ENCODE measurements at places on chromosomes 3 and 15. TPM values are rescaled to one million over a fixed set of nuclear protein-coding genes. Genes with fewer than 3 reads are reported as not detected.

TRANK1 gene
- total RNA-seq, result 34.6 TPM

GLT8D1 gene
- total RNA-seq, result 36.9 TPM

RETNLB gene
- total RNA-seq, result not detected

CYB561D2 gene
- 46.3 TPM for total RNA-seq

SOX14 gene
- not detected for total RNA-seq

GRM7 gene
- not detected for total RNA-seq

CD86 gene
- 12.4 TPM for total RNA-seq

LRRC31 gene
- total RNA-seq, result not detected

All from T-helper 2 cell treated with Interferon-gamma antibody and Interleukin-4, amounts not matched to agents 100 ng/mL and 5 ng/mL, for 36 hours (primary cell).